ENCODE measurements at places on chromosomes 12 and 14. TPM values are rescaled to one million over a fixed set of nuclear protein-coding genes. Genes with fewer than 3 reads are reported as not detected.

Gene MIP
- total RNA-seq = not detected

Gene SERPINA9
- not detected for total RNA-seq

DNA sequence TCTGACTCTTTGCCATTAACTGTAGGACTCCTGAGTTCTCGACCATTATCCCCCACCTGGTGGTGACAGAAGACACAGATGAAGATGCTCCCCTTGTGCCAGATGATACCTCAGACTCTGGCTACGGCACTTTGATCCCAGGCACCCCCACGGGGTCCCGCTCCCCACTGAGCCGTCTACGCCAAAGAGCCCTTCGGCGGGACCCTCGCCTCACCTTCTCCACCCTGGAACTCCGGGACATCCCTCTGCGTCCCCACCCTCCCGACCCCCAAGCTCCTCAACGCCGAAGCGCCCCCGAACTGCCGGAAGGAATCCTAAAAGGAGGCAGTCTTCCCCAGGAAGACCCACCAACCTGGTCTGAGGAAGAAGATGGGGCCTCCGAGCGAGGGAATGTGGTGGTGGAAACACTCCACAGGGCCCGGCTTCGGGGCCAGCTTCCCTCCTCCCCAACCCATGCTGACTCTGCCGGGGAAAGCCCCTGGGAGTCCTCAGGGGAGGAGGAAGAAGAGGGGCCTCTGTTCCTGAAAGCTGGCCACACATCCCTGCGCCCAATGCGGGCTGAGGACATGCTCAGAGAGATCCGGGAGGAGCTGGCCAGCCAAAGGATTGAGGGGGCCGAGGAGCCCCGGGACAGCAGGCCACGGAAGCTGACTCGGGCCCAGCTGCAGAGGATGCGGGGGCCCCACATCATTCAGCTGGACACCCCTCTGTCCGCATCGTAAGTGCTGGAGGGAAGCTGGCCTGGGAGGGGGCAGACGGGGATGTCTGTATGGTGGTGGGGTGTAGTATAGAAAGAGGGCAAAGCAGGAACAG, 14.4 kb downstream of the TNFRSF1A start:
- peaks cover 5% of the 10 kb centered on the region for H3K36me3 ChIP-seq
- H3K4me1 ChIP-seq = peaks cover 29% of the 10 kb centered on the region
- no peaks in the 10 kb centered on the region for H3K27me3 ChIP-seq
- no peak overlapping the region for H3K27ac ChIP-seq

DNA sequence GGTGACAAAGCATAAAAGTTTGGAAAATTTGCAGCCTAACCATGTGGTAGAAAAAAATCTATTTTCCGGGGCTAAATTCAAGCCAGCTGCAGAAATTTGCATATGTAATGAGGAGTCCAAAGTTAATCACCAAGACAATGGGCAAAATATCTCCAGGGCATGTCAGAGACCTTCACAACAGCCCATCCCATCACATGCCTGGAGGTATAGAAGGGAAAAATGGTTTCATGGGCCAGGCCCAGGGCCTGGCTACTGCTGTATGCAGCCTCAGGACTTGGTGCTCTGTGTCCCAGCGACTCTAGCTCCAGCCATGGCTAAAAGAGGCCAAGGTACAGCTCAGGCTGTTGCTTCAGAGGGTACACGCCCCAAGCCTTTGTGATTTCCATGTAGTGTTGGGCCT, 655.8 kb upstream of the MGAT4C start:
- H3K4me1 ChIP-seq = no peaks in the 10 kb centered on the region
- no peak overlapping the region for H3K4me3 ChIP-seq
- no peaks in the 10 kb centered on the region for H3K36me3 ChIP-seq
- H3K27me3 ChIP-seq = no peaks in the 10 kb centered on the region

DNA sequence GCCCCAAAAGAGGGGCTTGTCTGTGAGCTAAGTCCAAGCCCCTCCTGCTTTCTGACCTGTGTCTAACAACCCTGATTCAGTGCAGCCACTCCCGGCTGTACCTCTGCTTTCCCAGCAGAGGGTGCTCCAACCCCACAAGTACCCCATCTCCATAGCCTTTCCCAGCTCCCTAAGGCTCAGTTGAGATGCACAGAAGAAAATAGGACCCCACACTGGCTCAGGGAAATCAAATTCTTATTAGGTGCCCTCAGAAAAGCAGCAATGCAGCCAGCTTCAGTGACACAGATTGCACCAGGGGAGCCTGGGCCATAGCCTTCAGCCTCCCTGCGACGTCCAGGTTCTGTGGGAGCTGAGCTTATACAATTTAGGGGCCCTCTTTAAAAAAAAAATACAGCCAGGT, 49.9 kb downstream of the LRRC74A start:
- H3K4me3 ChIP-seq = no peak overlapping the region
- H3K36me3 ChIP-seq = no peaks in the 10 kb centered on the region
- H3K4me1 ChIP-seq = peaks cover 13% of the 10 kb centered on the region
- no peaks in the 10 kb centered on the region for H3K27me3 ChIP-seq
